ENCODE measurements at places on chromosomes 12 and 14.

DNA sequence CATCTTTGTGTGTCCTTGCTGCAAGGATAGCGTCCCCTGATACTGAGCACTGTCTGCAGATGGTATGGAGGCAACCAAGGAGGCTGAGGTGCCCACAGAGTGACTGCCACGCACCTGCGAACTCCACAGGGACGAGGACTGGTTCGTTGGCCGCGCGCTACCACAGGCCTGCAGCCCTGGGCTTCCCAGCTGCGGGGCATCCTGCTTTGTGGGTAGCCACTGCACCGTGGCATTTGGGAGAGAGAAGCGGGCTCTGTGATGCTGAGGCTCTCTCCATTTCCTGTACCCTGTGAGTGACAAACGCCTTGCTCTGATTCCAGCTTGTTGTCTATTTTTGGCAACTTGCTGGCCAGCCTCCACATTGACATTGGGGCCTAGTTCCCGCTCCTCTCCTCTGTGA lies 76.3 kb downstream of the SLC15A4 start:
- DNase-seq, result no peak

- no peak for DNase-seq
Observed at GRCh38 chr14:104219731-104220214, 81.4 kb downstream of the KIF26A start.

DNA sequence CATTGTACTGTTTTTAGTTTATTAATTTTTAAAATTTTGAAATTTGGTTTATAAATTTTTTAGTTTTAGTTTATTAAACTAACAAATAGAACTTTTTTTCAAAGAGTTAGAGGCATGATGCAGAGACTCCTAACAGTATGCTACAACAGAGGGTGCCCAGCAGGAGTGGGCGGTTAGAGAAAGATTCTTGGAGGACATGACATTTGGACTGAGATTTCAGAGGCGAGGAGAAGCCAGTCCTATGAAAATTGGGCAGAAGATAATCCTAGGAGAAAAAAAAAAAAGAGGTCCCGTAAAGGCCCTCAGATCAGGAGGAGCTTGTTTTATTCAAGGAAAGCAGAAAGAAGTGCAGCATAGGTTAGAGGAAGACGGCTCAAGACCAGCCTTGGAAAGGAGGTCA lies 21.7 kb downstream of the KCNK10 start:
- no peak for DNase-seq

GRCh38 chr12:43737646-43738045 lies 20.9 kb downstream of the PUS7L start:
- DNase-seq, result no peak

- DNase-seq, result no peak
Observed at GRCh38 chr12:22416801-22417200, 82.3 kb upstream of the ST8SIA1 start.

DNA sequence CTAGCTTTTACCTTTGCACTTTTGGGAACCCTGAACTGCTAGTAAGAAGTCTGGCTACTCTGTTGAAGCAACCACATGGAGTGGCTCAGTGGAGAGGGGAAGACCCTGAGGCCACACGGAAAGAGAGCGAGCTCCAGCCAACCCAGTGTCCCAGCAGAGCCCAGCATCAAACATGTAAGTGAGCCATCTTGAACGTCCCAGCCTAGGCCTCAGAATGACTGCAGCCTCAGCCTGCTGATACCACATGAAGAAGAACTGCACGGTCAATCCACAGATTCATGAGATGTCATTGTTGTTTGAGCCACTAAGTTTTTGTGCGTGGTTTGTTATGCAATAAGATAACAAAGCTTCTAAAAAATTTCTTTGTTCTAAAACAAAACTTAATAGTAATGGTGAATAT lies 40.2 kb downstream of the TFCP2 start:
- no peak for DNase-seq

GRCh38 chr12:85951823-85952222 lies 77.7 kb downstream of the NTS start:
- no peak for DNase-seq
